Ovary (tissue), 10 donors: ENCODE measurements at places on chromosomes 6 and 20.

- no peak for DNase-seq
Observed at GRCh38 chr6:73969971-73970970, 274.3 kb downstream of the CD109 start.

DNA sequence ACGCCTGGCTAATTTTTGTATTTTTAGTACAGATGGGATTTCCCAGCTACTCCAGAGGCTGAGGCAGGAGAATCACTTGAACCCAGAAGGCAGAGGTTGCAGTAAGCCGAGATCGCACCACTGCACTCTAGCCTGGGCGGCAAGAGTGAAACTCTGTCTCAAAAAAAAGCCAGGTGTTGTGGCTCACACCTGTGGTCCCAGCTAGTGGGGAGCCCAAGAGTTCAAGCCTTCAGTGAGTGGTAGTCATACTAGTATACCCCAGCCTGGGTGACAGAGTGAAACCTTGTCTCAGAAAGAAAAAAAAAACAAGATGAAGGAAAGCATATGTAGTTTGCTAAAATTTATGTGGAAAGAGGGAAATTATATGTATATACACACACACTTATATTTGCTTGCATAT is 20.0 kb upstream of the POU5F1 start:
- no peak for DNase-seq

DNA sequence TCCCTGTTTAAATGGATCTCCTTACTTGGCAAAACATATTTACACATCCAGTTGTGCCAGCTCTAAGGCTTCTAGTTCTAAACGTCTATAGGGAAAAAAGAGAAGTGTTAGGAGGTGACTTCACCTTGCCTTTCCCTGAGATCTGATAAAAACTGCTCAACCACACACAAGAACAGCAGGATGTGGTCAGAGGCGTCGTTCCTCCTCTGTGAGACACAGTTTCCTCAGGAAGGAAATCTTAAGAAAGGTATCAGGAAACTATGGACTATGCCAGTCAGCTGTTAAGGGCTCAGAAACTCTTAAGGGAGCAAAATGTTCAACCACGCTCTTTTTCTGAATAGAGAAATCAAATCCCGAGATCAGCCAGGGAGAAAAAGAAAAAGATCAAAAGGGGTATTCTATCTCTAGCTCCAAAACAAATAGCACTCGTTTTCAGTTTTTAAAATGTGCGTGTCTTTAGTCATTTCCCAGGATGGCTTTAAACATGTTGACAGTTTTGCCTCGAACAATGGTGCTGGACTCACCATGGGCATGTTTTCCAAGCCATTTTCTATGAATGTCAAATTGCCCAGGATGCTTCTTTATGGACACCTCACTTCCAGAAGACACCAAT is 154.5 kb downstream of the HACE1 start:
- DNase-seq = no peak

DNA sequence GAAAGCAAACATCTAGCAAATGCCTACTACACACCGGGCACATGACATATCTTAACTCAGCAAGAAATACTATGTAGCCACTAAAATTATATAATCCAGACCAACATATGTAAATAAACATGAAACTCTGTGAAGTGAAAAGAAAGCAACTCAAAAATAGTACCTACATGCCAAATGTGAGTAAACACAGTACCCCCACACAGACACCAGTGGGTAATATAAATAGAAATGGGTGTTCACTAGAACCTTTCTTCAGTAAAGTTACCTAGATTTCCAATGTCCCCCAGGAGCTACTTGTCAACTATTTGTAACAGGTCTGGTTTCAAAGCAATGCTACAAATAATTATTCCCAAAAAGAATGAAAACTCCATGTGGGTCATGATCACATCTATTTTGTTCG is 25.5 kb downstream of the TRERF1 start:
- no peak for DNase-seq

DNA sequence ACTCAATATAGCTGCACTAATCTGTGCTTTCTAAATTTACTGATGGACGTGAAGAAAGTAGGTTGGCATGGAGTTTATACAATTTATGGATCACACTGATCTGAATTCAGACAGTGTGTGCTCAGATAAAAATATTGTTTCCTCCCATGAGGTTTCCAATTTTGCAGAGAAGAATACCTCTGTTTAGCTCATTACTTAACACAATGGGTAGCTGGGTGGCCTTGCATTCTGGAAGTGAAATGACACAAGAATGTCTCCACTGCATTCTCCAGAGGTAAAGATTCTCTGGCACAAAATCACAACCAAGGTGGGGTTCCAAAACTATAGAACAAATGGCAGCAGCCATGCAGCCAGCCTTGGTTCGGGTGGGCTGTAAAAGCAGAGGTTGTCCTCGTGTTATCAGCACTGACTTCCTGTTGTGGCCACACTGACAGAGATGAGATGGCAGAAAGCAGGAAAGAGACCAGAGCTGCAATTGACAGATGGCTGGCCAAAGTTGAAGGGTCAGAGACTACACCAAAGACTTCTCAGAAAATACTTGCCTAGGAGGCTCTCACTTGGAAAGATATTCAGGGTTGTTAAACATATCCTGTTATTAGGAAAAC is 50.2 kb downstream of the HDAC2 start:
- no peak for DNase-seq

DNA sequence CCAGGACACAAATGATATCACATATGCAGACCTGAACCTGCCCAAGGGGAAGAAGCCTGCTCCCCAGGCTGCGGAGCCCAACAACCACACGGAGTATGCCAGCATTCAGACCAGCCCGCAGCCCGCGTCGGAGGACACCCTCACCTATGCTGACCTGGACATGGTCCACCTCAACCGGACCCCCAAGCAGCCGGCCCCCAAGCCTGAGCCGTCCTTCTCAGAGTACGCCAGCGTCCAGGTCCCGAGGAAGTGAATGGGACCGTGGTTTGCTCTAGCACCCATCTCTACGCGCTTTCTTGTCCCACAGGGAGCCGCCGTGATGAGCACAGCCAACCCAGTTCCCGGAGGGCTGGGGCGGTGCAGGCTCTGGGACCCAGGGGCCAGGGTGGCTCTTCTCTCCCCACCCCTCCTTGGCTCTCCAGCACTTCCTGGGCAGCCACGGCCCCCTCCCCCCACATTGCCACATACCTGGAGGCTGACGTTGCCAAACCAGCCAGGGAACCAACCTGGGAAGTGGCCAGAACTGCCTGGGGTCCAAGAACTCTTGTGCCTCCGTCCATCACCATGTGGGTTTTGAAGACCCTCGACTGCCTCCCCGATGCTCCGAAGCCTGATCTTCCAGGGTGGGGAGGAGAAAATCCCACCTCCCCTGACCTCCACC is 42.2 kb downstream of the SIRPA start:
- no peak for DNase-seq

GRCh38 chr6:35737413-35738211 is 780 bp downstream of the ARMC12 start:
- DNase-seq = no peak
